Fibroblast of skin of left quadriceps (primary cell): ENCODE measurements at places on chromosomes 13 and 19.

GRCh38 chr13:113006660-113007059, 37.6 kb downstream of the MCF2L start:
- no peak for DNase-seq

GRCh38 chr19:14480700-14481079, 5.5 kb upstream of the PTGER1 start:
- no peak for DNase-seq

- DNase-seq: no peak
Observed at GRCh38 chr13:56102641-56103040, 1038.1 kb upstream of the PRR20A start.

DNA sequence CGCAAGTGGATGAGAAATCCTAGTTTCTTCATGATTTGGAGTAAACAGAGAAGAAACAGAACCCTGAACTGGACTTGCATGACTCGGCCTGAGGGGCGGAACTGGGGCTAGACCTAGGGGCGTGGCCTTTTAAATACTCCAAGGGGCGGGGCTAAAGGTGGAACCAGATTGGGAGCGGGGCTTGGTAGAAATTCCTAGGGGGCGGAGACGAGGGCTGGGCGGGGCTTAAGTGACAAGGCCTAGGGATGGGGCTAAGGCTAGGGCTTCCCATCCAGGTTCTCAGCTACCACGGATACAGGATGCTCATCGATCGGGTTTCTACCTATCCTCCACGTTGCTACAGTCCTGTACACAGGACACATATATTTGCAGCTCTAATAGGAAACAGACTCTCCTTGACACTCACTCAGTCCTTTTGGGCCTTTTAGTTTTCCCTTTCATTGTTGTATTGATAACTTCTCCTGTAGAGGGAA, 372 bp upstream of the ZNF699 start:
- DNase-seq: no peak

GRCh38 chr19:28785971-28786370, 427.0 kb downstream of the UQCRFS1 start:
- no peak for DNase-seq

GRCh38 chr19:1840541-1841115, 7.7 kb downstream of the REXO1 start:
- DNase-seq: no peak

DNA sequence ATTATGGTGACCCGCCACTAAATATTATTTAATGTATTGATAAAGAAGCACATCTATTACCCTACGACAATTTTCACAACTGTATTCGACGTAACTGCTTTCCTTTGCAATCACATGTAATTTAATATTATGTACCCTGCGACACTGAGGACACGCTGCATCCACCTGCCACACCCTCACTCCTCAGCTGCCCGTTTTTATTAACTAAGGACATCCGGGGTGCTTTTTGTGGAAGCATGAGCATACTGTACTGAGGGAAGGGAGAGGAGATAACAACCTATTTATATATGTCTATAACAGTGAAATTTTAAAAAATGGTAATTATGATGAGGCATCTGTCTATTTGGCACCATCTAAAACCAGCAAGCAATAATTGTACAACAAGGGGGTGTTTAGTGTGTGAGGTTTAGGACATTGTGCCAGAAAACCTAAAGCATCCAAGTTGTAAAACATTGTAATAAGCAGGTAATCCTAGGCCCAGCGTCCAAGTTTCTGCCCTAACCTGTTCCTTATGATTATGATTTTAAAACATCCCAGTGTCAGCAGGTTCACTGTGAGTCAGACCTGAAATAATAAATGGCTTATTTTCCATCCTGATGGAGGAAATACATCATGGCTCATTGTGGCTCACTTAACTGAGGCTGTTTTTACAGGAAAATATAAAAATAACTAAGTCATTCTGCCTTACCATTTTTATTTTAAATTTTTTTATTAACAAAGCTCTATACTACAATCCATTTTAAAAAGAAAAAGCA, 56.3 kb downstream of the FOXO1 start:
- DNase-seq: no peak
